ENCODE measurements at places on chromosomes 7 and 10.

DNA sequence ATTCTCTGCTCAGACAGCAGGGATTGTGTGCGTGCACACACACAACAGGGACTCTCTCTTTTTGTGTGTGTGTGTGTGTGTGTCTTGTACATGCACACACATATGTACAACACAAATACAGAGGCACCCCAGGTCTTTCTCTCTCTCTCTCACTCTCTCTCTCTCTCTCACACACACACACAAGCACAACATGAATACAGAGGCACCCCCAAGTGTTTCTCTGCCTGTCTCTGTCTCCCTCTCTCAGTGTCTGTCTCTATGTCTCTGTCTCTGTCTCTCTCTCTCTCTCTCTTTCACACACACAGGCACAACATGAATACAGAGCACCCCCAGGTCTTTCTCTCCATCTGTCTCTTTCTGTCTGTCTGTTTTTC lies 746 bp downstream of the NPFFR1 start:
- DNase-seq, result no peak

GRCh38 chr10:51129946-51130544 lies 55.8 kb downstream of the PRKG1 start:
- no peak for DNase-seq

GRCh38 chr10:103747193-103747865 lies 108.0 kb downstream of the SH3PXD2A start:
- peak; percentile 29 for DNase-seq

DNA sequence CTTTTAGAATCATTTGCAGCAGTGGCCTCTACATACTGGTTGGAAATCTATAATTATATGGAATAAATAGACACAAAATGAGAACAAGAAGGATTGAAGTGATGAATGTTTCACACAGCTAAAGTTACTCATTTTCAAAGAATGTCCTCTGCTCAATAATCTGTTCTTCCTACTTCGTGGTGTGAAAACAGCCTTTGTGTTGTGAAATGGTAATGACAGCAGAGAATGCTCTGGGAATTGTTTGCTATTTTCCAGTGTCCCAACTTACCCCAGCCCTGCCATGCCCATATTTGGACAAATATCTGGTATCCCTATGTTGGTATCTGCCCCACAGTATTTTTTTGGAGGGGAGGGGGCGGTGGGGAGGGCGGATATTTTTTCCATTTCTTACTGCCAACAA lies 130.4 kb downstream of the GLI3 start:
- no peak for DNase-seq

DNA sequence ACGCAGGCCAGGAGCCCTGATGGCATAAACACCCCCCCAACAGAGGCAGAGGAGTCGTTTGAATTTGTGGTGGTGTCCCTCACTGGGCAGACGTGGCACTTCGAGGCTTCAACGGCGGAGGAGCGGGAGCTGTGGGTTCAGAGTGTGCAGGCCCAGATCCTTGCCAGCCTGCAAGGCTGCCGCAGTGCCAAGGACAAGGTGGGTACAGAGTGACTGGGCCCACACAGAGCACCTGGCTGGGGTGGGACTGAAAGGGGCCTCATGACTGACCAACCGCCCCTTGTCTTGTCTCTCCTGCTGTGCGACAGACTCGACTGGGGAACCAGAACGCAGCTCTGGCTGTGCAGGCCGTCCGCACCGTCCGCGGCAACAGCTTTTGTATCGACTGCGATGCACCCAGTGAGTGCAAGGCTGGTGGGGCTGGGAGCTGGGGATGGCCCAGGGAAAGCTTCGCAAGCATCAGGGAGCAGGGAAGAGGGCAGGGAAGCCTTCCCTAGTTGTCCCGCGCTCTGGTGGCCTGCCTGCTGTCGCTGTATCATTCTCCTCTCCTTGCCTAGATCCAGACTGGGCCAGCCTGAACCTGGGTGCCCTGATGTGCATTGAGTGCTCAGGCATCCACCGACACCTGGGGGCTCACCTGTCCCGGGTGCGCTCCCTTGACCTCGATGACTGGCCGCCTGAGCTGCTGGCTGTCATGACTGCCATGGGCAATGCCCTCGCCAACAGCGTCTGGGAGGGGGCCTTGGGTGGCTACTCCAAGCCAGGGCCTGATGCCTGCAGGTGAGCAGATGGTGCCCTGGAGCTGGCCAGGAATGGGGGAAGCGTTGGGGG lies 25.4 kb downstream of the GBX1 start:
- no peak for DNase-seq

DNA sequence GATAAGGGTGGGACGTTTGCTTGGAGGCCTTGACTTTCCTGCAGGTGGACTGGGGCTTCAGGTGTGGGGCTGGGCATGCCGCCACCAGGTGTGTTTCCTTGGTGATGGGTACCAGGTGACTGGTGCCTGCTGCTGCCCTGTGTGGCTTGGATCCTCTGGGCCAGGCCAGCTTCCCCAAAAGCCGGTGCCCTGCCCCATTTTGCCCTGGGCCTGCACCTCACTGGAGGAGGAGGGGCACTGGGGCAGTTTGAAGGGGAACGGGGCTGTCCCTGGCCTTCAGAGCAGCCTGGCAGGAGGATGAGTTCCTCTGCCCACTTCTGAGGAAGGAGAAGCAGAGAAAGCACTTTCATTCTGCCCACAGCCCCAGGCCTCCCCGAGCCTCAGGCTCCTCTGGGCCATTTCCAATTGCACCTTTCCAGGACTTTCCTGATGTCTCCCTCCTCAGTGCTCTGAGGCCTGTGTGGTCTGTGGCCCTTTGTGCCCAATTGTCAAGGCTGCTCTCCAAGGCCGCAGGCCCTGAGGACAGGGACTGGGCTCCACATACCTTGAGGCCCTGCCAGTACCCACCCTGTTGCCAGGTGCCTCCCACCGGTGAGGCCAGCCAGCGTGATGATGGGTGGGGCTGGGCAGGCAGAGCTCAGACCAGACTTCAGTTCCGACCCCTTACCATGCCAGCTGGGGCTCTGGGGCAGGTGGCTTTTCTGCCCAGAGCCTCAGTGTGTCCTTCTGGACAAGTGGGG lies 25.3 kb upstream of the SMARCD3 start:
- DNase-seq, result no peak

DNA sequence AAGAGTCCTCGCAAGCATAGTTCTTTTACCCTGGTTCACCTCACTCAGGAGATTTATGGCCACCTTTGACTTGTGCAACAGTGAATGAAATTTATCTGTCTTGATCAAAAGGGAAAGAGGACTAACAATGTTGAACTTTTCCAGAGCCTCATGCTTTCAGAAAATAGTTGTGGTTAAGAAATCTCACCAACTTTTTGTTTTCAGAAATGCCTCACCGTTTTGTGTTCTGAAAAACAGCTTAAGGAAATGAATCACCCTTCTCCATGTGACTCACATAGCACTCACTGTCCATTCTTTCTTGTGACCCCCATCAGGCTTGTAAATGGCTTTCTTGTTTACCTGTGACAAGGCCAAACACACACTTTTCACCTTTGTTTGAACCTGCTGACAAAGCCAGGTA lies 148.6 kb upstream of the FAM3C start:
- DNase-seq, result no peak
